Colonic mucosa (tissue), 4 donors: ENCODE measurements at places on chromosomes 13 and 19. TPM values are rescaled to one million over a fixed set of nuclear protein-coding genes. Genes with fewer than 3 reads are reported as not detected.

DNA sequence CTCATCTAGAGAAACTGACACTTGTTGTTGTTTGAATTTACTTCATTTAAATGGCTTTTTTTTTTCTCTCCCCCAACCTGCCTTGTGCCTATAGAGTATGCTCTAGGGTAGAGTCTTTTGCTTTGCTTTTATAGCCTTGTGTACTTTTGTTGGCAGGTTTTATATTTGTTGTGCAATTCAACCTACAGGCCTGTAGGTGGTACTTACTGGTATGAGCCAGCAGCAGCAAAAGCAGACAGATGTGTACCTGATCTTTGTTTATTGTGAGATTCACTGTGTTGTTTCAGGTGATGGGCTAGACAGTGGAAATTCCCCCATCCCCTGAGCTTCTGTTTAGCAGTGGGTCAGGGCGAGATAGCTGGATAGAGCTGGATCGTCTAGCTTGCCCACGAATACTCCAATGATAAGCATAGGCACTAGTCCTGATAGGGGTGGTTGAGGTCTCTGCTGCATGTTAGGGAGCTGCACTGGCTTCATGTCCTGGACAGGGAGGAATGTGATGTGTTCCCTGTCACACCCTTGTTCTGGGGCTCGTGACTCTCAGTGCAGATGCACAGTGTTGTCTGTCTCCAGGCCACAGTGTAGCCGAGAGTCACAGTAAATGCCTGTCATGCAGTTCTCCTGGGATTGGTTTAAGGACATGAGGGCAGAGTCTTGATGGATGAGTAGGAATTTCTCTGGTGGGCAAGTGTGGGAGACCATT, 21.3 kb downstream of the DNAJC3 start:
- H3K36me3 ChIP-seq, result no peaks in the 10 kb centered on the region
- DNase-seq, result no peak
- no peak overlapping the region for H3K4me3 ChIP-seq
- H3K27ac ChIP-seq, result no peak overlapping the region

- peak overlapping the region; percentile 66 for H3K27ac ChIP-seq
- DNase-seq, result no peak
- no peaks in the 10 kb centered on the region for H3K27me3 ChIP-seq
Observed at GRCh38 chr13:46179969-46180763, 1.8 kb downstream of the LCP1 start.

ZNF534 gene
- total RNA-seq, result not detected

- no peaks in the 10 kb centered on the region for H3K4me1 ChIP-seq
- no peak overlapping the region for H3K27ac ChIP-seq
- H3K27me3 ChIP-seq, result no peaks in the 10 kb centered on the region
Observed at GRCh38 chr19:32358321-32358720, 12.9 kb downstream of the ZNF507 start.

- H3K27ac ChIP-seq, result no peak overlapping the region
- DNase-seq, result no peak
Observed at GRCh38 chr19:33413868-33414666, 40.6 kb downstream of the CEBPG start.

ZNF441 gene
- total RNA-seq, result 3.8 TPM

- no peaks in the 10 kb centered on the region for H3K27me3 ChIP-seq
- H3K4me3 ChIP-seq, result no peak overlapping the region
- DNase-seq, result no peak
Observed at GRCh38 chr13:26202365-26202972, 19.6 kb downstream of the RNF6 start.

GRCh38 chr13:45374917-45375316, 33.9 kb upstream of the TPT1 start:
- no peak overlapping the region for H3K4me3 ChIP-seq
- no peaks in the 10 kb centered on the region for H3K36me3 ChIP-seq
- no peaks in the 10 kb centered on the region for H3K27me3 ChIP-seq
- no peak overlapping the region for H3K27ac ChIP-seq

- peak; percentile 64 for DNase-seq
- H3K27me3 ChIP-seq, result no peaks in the 10 kb centered on the region
- H3K27ac ChIP-seq, result no peak overlapping the region
- no peaks in the 10 kb centered on the region for H3K4me1 ChIP-seq
- H3K36me3 ChIP-seq, result no peaks in the 10 kb centered on the region
Observed at GRCh38 chr19:51158474-51159129, 16.5 kb downstream of the SIGLEC7 start.

DNA sequence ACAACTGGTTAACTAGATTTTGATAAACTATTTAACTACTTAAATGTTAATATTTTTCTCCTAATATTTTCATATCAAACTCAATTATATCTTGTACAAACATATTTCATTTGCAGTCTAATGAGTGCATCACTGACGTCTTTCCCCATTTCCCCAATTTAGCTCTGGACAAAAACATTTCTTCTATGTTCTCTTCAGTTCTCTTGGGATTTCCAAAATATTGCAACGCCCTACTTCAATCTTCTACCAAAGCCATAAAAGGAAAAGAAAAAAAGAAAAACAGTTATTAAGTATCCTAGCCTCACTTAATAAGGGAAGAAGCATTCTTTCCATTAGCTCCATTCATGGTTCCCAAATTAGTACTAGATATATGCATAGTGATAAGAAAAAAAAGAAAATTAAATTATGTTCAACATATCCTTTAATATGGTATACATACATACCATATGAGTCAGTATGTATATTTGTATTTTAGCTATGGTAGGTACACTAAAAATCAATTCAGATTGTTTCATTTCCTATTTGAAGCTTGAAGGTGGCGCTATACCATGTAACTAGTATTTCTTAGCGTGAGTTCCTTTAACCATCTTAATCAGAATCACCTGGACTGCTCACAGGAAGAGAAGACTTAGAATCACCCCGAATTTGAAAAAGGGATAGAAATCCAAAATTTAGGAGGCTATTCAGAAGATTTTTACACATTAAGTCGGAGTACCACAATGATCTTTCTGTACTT, 9.9 kb downstream of the FBXL3 start:
- H3K4me3 ChIP-seq, result no peak overlapping the region
- H3K4me1 ChIP-seq, result no peaks in the 10 kb centered on the region
- no peak for DNase-seq
- peaks cover 11% of the 10 kb centered on the region for H3K36me3 ChIP-seq
- H3K27me3 ChIP-seq, result no peaks in the 10 kb centered on the region

DNA sequence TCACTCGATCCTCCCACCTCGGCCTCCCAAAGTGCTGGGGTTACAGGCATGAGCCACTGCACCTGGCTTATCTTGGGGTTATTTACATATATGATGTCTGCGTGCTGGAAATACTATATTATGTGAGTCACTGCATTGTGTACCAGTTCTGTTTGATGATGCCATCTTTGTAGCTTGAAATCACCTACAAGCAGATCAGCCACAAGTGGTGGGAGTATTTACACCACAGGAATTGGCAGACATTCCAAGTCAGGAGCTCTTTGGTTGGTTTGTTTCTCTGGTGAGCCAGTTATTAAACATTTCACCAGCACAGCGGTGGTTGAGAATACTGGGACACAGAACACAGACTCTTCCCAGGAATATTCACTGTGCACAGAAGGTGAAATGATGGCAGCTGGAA, 4.5 kb upstream of the TIMM44 start:
- no peaks in the 10 kb centered on the region for H3K27me3 ChIP-seq
- H3K36me3 ChIP-seq, result no peaks in the 10 kb centered on the region
- no peak for DNase-seq
- H3K4me3 ChIP-seq, result no peak overlapping the region

LGI4 gene
- 10.2 TPM for total RNA-seq

GRCh38 chr13:44120043-44120442, 240.3 kb downstream of the LACC1 start:
- H3K36me3 ChIP-seq, result no peaks in the 10 kb centered on the region
- H3K27ac ChIP-seq, result no peak overlapping the region
- H3K4me1 ChIP-seq, result no peaks in the 10 kb centered on the region
- H3K4me3 ChIP-seq, result no peak overlapping the region

- H3K27me3 ChIP-seq, result no peaks in the 10 kb centered on the region
- no peak overlapping the region for H3K4me3 ChIP-seq
- H3K36me3 ChIP-seq, result no peaks in the 10 kb centered on the region
- no peak overlapping the region for H3K27ac ChIP-seq
- H3K4me1 ChIP-seq, result no peaks in the 10 kb centered on the region
Observed at GRCh38 chr13:70386919-70387318, 278.7 kb upstream of the KLHL1 start.

DNA sequence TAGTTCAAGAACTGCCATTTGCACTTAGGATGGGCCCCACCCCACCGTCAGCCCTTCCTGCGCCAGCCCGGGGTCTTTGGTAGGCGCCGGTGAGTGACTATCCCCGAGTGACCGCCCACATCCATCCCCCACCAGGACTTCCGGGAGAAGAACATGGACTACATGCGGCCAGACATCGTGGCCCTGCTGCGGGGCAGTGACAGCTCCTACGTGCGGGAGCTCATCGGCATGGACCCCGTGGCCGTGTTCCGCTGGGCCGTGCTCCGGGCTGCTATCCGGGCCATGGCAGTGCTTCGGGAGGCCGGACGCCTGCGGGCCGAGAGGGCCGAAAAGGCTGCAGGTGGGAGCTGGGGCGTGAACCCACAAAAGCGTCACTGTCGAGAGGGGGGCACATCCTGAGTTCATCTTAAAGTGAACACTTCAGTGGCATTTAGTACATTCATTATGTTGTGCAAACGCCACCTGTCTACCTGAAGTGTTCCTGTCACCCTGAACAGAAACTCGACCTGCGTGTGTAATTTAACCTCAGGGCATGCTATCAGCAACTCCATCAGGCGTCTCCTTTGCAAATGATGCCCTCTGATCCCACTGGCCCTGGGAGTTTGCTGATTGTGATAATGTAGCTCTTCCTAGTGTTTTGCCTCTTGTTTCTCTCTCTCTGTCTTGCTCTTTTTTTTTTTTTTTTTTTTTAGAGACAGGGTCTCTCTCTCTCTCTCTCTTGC, 42.4 kb upstream of the USE1 start:
- no peaks in the 10 kb centered on the region for H3K27me3 ChIP-seq
- H3K27ac ChIP-seq, result no peak overlapping the region
- no peaks in the 10 kb centered on the region for H3K4me1 ChIP-seq
- peaks cover 9% of the 10 kb centered on the region for H3K36me3 ChIP-seq
- no peak for DNase-seq

DNA sequence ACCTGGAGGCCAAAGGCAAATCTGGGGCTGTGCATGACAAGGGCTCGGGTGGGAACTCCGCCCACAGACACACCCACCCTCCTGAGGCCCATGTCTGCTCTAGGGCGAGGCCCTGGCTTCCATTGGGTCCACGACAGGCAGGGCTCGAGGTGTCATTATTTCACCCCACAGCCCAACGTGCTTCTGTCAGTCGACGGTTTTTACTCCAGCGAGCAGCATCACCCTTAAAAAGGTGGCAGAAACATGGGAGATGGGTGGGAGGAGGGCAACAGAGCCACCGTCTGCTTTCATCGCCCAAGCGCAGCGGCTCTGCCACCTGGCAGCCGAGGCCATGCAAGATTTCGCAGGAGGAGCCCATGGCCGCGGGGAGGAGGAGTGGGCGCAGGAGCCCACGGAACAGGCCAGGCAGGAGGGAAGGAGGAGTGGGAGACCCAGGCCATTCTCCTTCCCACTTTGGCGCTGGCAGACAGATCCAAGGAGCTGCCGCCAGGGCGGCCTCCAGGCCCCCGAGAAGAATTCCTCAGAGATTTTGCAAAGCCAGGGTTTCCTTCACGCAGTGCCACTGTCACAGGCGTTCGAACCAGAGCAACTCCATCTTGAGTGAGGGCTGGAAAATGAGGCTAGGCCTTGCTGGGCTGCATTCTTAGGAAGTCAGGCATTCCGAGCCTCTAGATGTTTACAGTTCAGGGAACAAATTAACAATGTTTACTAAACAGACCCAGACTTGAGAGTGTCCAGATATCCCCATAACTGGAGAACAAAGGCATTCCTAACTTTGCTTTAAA, 49.3 kb upstream of the TUBGCP3 start:
- no peak for DNase-seq
- peaks cover 6% of the 10 kb centered on the region for H3K27me3 ChIP-seq
- no peak overlapping the region for H3K27ac ChIP-seq
- H3K36me3 ChIP-seq, result no peaks in the 10 kb centered on the region

GRCh38 chr19:12965017-12965811, 4.2 kb upstream of the DAND5 start:
- DNase-seq, result peak; percentile 91
- H3K4me3 ChIP-seq, result peak overlapping the region; percentile 42
- no peaks in the 10 kb centered on the region for H3K27me3 ChIP-seq
- H3K36me3 ChIP-seq, result no peaks in the 10 kb centered on the region
- peak overlapping the region; percentile 51 for H3K27ac ChIP-seq
- peaks cover 3% of the 10 kb centered on the region for H3K4me1 ChIP-seq

ZSCAN18 gene
- total RNA-seq, result 22.9 TPM

- no peaks in the 10 kb centered on the region for H3K4me1 ChIP-seq
- no peaks in the 10 kb centered on the region for H3K36me3 ChIP-seq
- H3K27me3 ChIP-seq, result no peaks in the 10 kb centered on the region
- no peak for DNase-seq
- H3K27ac ChIP-seq, result no peak overlapping the region
Observed at GRCh38 chr13:29323954-29324353, 271.5 kb downstream of the SLC7A1 start.

GRCh38 chr19:30667746-30668145, 295.6 kb downstream of the ZNF536 start:
- no peak overlapping the region for H3K27ac ChIP-seq
- no peak overlapping the region for H3K4me3 ChIP-seq

GRCh38 chr13:97565906-97566305, 131.9 kb downstream of the RAP2A start:
- H3K4me1 ChIP-seq, result no peaks in the 10 kb centered on the region
- no peaks in the 10 kb centered on the region for H3K36me3 ChIP-seq
- H3K4me3 ChIP-seq, result no peak overlapping the region

DNA sequence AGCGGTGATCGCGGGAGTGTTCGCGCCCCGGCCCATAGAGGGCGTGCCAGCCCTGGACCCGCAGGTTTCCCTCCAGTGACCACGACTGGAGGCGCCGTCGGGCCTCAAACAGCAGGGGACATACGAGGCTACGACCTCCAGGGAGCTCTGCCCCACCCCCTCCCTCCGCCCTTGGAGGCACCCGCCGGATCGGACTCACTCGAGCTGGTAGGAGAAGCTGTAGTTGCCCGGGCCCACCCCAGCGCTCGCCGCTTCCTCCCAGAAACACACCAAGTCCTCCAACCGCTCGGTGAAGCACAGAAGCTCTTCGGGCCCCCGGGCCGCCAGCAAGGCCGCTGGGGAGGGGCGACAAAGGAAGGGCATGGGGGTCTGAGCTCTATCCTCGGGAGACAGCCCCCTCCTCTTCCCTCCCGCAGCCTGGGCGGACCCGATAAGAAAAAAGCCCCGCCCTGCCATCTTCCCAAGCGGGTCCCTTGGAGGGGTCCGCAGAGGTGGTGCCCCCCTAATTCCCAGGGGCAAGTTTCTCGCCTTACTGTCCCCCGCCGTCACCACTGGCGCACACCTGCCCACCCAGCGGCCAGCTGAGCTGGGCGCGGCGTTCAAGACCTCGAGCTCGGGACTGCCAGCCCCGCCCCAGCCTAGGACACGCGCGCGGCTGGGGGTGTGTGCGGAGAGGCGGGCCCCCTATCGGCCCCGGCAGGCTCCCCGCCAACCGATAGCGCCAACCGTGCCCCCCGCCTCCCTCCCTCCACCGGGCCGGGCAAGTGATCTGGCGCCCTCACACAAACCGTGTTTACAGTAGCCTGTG, 1.0 kb downstream of the EPOR start:
- H3K27ac ChIP-seq, result no peak overlapping the region
- DNase-seq, result peak; percentile 66
- H3K36me3 ChIP-seq, result no peaks in the 10 kb centered on the region
- H3K4me1 ChIP-seq, result peaks cover 9% of the 10 kb centered on the region
- no peaks in the 10 kb centered on the region for H3K27me3 ChIP-seq

TIMM13 gene
- total RNA-seq, result 100 TPM
